ENCODE measurements at places on chromosomes 7 and 10.

GRCh38 chr7:26078437-26079336 is 73.3 kb upstream of the NFE2L3 start:
- peak; percentile 79 for DNase-seq

- no peak for DNase-seq
Observed at GRCh38 chr10:70355051-70356021, 27.1 kb downstream of the LRRC20 start.

DNA sequence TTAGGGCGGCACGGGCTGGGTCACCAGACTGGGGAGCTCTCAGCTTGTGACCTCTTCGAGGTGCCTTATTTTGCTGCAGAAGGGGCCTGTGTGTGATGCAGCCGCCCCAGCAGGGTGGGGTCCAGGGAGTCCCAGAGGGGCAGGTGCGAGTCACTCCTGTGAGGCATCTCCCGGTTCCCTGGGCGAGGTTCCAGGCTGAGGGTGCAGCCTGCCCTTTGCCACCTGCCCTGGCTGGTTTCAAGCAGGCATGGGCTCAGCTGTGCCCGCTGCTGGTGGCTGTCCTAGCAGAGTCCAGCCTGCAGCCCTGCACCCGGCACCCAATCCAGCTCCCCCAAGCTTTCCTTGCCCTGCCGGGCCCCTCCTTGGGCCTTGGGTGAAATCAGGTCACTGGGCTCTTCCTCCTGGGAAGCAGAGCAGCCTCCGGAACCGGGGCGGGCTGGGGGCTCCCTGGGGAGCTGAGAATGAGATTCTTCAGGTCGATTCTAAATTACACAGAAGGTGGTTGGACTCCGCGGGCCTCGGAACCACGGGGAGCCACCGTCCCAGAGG is 64.8 kb downstream of the PWWP2B start:
- no peak for DNase-seq

DNA sequence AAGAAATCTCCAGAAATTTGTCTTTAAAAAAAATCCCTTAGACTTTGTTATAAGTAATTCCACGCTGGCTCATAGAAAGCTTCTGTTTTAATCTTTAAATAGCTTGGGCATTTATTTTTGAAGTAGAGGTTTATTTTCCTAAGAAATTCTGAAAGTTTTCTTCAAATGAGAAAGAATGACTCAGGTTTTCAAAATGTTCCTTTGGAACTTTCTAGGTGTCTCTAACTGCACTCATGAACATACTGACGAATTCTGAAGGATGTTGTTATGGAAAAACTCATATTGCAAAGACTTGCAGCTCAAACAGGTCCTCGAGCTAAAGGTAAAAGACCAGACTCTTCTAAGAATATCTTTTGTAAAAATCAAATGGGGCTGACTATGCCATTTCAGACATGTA is 10.7 kb downstream of the DGKI start:
- no peak for DNase-seq

GRCh38 chr7:2637505-2638223 is 5.9 kb downstream of the TTYH3 start:
- DNase-seq: no peak

GRCh38 chr7:18890885-18891621 is 226.4 kb downstream of the TWIST1 start:
- DNase-seq: no peak

- no peak for DNase-seq
Observed at GRCh38 chr10:47078393-47079203, 167.4 kb downstream of the PTPN20 start.

DNA sequence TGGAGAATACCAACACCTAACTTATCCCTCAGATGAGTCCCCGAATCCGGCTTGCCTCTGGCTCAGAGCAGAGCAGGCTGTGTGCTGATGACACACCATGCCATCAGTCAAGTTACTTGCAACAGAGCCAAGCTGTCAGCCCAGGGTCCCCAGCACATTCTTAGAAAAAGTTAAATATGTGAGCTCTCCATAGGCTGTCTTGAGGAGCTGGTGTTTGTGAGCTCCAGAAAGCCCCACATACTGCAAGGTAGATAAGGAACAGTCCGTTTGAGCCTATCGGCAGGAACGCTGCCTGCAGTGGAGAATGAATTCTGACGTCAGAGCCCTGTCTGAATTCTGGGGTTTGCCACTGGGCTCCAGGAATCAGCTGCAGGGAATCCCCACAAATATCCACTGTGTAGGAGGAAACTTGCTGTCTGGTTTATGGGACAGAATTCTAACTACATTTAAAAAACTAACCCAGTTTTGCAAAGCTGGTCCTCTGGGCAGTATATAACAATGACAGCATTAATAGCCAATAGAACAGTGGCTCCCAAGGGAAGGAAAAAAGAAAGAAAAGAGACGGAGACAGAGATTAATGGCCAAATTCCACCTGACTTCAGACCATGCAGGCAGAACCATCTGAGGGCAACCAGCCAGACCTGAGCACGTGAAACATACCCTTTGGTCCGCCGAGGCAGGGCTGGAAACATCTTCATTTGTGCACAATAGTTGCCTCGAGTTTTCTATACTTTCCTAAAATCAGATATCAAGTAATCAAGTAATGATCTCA is 3.6 kb downstream of the SFXN4 start:
- DNase-seq: no peak

DNA sequence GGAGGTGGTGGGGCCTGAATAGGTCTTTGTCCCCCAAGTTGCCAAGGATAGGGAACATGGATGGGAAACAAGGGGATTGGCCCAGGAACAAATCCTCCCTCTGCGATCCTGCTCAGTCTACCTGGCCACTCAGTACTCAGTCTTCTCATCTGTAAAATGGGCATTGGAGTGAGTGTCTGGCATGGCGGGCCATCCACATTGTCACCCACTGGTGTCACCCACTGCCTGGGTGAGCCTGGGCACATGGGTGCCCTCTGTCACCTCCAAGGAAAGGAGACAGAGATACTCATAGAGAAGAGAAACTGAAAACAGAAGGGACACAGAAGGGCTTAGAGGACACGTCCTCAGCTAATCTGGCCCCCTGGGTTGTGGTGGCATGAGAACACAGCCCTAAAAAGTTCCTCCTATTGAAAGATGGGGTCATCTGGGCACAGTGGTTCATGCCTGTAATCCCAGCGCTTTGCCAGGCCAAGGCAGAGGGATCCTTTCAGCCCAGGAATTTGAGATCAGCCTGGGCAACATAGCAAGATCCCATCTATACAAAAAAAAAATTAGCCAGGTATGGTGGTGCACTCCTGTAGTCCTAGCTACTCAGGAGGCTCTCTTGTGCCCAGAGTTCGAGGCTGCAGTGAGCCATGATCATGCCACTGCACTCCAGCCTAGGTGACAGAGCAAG is 12.5 kb upstream of the TNRC18 start:
- no peak for DNase-seq

DNA sequence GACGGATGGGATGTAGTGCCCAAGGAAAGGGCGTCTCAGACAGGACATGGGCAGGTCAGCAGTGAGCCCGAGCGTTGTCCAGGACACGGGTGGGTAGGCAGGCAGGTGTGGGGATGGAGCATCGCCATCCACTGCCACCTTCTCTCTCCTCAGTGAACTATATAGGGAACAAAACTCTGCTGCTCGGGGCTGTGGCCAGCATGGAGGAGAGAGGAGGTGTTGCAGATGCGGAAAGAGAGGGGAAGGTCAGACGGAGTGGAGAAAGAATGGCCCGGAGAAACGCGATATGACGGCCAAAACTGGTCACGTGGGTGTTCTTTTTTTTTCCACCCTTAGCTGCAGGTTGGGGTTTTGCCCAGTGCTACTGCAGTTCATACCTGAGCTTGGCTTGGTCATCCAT is 71.2 kb downstream of the GRID1 start:
- no peak for DNase-seq

DNA sequence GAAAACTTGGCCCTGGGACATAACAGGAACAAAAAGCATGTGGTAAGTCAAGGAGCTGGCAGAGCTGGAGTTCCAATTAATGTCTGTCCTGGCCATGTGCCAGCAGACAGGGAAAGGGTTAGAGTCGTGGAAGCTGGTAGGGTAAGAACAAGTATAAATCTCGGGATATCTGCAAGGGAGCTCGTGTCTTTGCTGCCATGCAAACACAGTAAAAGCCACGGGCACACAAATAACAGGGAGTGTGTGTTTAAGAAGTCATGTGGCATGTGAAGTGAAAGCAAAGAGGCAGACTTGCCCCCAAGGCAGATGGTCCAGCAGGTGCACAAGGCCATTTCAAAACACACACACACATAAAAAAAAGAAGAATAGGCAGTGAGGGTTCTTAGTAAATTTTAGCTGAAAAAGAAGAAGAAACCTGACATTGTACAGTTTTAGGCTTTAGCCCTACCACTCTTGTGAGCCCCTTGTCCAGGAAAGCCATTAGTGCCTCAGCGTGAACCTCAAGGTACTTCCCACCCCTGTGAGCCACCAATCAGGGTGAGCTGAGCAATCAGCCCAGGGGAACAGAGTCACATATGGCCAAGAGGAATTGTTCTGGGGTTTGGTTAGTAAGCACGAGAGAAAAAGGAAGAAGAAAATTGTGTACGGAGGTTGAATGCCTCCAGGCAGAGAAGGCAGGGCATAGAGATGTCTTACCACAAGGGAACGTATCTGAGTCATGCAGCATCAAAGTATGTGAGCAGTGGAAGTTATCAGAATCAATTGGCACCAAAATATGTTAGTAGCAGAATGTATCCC is 32.8 kb upstream of the ARHGAP12 start:
- no peak for DNase-seq

DNA sequence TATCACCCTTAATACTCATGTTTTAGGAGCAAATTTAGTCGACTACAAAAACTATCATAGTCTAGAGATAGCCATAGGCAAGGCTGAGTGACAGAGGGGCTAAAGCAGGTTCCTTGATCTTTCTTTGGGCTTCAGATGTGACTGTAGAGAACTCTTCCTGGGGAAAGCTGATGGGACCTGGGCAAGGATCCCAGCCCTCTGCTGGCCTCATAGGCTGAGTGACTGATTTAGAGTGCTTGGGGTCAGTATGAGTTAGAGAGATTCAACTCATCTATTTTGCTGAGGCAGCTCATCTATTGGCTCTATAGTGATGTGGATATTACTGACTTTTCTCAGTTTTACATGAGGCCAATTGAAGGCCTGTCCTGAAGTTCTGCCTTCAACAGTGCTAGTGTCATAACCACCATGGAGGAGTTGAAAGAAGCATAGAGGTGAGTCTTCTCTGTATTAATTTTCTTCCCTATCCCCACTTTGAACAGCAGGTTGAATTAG is 81.6 kb downstream of the SAMD9 start:
- no peak for DNase-seq

- DNase-seq: no peak
Observed at GRCh38 chr7:26055241-26055640, 96.8 kb upstream of the NFE2L3 start.

DNA sequence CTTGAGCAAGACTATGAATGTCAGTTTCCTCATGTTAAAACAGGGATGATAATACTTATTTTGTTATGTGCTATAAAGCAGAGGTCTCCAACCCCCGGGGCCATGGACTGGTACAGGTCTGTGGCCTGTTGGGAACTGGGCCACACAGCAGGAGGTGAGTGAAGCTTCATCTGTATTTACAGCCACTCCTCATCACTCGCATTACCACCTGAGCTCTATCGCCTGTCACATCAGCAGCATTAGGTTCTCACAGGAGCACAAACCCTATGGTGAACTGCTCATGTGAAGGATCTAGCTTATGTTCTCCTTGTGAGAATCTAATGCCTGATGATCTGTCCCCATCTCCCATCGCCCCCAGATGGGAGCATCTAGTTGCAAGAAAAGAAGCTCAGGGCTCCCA is 365.3 kb upstream of the SMIM30 start:
- DNase-seq: no peak

- no peak for DNase-seq
Observed at GRCh38 chr10:125203186-125203800, 42.9 kb upstream of the CTBP2 start.

- no peak for DNase-seq
Observed at GRCh38 chr10:70671619-70672164, 614 bp upstream of the ADAMTS14 start.

DNA sequence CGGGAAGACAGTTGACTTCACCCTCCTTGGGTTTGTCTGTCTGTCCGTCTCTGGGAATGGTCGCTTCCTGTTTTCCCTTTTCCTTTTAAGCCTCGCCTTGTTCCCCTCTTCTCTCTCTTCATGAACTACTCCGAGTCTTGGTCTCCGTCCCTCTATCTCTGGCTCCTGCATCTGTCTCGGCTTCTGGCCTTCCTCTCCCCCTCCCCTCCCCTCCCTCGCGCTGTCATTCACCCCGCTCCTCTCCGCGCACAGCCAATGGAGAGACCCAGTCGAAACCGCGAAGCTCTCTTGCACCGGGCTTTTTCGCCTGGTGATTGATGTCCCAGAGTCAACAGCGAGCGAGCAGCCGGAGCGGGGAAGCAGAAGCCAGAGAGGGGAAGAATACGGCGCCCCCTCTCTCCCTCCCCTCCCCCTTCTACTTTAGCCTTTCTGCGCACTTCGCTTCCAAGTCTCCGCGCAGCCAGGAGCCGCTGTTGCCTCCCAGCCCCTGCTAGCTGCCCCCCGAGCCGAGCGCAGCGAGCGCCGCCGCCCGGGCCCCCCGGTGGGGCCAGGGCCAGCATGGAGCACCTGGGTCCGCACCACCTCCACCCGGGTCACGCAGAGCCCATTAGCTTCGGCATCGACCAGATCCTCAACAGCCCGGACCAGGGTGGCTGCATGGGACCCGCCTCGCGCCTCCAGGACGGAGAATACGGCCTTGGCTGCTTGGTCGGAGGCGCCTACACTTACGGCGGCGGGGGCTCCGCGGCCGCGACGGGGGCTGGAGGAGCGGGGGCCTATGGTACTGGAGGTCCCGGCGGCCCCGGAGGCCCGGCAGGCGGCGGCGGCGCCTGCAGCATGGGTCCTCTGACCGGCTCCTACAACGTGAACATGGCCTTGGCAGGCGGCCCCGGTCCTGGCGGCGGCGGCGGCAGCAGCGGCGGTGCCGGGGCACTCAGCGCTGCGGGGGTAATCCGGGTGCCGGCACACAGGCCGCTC is at the start of gene TLX1:
Gene TLX1 (plus strand): TSS at position 317 of the 978 bp plus-strand sequence. CDS start 242 bp downstream, at position 559.
- no peak for DNase-seq

DNA sequence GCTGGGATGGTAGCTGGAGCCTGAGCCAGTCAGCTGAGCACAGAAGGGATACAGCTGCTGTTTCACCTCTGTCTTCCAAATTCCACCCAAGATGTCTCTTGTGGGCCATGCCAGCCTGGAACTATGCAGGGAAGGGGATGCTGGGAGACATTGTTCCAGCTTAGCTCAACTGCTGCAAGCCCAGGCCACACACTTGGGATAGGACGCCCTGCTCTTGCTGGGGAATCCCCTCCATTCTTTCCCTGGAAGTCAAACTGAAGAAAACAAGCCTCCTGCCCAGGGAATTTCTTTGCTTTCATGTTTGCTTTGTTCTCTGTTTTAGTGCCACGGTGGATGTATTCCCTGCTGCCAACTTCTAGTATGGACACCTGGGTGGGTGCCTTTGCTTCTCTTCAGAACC is 55.2 kb upstream of the CDK13 start:
- DNase-seq: no peak

GRCh38 chr7:121449735-121450240 is 53.7 kb upstream of the FAM3C start:
- DNase-seq: no peak

- DNase-seq: no peak
Observed at GRCh38 chr10:1367938-1368841, 312.0 kb downstream of the WDR37 start.

GRCh38 chr7:30915005-30915601 is 3.5 kb downstream of the AQP1 start:
- no peak for DNase-seq

GRCh38 chr7:94439893-94440381 is 45.2 kb downstream of the COL1A2 start:
- no peak for DNase-seq
